ENCODE measurements at places on chromosomes 12 and 14.
A peak's percentile ranks its signal among the peaks of the same experiment; 100 is the strongest.

- DNase-seq: no peak
Measured at GRCh38 chr12:16008421-16008824, 97.3 kb downstream of the DERA start.

DNA sequence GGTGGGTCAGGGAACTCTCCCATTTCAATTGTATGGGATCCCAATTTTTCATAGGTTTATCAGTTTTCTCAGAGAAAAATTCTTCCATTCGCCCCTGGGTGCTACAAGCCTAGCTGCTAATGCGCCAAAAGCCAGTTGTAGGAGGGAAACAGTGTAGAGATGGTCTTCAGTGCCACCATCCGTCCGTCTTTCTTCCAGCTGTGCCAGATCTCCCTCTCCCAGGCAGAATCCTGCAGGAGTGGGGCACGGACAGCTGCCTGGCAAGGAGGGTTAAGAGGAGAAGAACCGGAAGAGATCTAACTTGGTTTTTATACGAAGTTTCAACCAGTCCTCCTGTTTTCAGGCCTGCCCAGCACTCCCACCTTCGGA lies 38.9 kb upstream of the FUT8 start:
- peak; percentile 14 for DNase-seq

GRCh38 chr12:89791286-89791685 lies 82.6 kb upstream of the ATP2B1 start:
- DNase-seq: no peak

GRCh38 chr12:50686976-50687375 lies 76.9 kb upstream of the ATF1 start:
- DNase-seq: no peak

DNA sequence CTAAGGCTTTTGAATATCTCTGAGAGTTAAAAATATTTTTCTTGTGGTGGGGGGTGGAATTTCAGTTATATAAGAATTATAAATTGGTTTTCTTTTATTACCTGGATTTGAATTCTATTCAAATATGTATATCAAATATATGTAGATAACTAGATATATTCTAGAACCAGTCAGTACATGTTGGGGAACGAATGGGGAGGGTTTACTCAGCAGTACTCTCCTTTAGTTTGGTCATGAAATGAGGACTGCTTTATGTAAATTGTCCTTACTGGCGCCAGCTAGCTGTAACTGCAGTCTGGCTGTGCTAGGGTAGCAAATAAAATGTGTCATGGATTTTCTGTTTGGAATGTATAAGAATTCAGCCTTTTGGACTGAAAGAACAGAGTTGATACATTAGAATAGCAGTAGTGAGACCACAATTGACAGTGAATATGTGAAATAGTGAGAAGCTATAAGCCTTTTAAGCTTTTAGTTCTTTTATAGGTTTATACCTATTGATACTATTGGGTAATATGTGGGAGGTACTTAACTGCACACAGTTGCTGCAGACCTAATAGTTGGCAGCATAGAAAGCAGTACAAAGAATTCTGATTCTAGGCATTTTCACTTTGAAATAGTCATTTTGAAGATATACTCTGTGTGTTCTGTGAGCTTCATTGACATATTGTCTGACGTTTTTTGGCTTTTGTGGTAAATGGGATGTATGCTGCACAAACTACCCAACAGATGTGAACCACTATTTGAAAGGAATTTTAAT lies 29.0 kb downstream of the ATF7IP start:
- DNase-seq: peak; percentile 89

DNA sequence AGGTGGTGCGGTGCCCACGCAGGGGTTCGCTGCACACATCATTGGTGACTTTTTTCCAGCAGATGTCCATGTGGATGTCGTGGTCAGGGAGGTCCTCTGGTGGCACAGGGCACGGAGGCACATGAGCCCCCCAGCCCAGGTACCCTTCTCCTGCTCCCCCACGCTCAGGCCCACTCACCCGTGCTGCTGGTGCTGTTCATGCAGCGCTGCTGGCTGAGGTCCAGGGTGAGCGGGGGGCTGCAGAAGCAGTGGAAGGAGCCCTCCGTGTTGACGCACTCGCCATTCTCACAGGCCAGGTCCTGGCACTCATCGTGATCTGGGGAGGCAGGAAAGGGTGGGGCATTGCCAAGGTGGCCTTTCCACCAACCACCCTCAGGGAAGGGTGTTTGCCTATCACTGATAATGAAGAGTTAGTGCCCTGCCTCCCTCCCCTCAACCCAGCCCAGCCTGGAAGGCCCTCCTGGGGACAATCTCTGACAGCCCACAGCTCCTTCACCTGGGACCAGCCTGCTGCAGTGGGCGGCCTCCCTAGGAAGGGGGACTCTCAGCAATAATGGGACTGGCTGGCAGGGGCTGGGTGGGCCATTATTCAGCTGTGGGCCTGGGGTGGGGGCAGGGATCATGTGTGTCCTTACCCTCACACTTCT lies 9.8 kb downstream of the ISCA2 start:
- no peak for DNase-seq

DNA sequence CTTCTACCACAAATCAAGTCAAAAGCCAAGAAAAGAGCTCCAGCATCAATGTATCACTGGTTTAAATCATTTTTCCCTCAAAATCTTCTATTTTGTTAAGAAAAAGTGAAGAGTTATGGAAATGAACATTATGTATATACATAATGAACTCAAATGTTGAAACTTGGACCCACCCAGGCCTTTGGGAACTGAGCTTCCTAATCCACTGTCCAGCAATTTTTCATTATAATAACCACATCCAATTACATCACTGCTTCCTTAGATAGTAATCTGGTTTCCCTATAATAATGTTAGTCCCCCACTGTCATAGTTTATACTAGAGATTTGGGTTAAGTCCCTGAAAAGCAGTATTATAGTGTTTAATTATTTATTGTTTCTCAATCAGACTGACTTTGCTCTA lies 170.9 kb downstream of the PIK3C2G start:
- DNase-seq: no peak

DNA sequence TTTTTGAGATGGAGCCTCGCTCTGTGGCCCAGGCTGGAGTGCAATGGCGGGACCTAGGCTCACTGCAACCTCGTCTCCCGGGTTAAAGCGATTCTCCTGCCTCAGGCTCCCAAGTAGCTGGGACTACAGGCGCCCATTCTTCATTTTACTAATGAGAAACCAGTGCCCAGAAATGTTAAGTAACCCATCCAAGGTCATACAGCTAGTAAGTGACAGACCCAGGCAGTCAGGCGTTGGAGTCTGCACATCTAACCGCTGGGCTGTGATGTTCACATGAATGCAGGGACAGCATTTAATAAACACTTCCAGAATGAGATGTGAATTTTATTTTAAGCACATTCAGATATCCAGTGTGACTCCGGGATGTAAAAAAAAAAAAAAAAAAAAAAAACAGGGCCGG lies 1.3 kb upstream of the TRIP11 start:
- no peak for DNase-seq

DNA sequence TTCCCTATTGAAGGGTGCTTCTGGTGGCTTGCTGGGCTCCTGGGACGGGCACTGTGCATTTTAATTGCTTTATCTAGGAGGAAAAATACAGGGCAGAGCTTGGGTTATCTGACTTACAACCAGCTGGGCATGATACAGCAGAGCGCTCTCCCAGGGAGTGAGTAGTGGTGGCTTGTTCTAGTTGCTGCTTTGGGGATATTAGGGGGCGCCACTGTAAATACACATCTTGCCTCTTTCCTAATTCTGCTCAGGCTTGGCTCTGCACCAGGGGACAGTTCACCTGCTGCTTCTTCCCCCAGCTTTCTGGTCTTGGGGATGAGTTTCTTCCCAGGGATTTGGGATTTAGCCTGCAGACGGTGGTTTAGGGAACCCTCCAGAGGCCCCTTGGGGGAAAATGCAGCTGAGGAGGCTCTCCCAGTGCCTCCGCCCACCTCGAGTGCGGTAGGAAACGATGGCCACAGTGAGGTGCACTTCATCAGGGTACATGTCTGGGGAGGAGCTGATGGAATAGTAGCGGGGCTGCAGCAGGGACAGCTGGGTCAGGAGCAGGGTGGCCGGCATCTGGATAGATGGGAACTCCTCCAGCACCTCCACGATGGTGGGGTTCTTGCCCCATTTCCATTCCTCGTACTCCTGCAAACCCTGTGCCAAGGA lies 36.9 kb upstream of the FBXO21 start:
- DNase-seq: no peak

DNA sequence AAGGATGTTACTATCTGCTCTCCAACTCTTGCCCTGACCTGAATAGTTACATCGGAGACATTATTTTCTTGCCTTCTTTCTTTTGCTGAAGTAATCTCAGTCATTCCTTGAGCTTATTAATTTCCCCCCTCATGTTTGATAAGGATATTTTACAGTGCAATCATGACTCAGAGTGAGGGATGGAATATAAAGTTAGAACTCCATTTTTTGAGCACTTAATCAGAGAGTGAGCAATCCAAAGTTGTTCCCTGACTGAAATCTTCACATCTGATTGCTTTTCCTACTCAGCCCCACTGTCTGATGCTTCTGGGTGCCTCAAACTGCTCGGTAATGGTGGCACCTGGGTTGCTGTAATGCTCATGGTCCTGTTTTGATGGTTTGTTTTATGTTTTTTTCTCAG lies 142.7 kb upstream of the SEL1L start:
- no peak for DNase-seq

- DNase-seq: no peak
Measured at GRCh38 chr12:27996761-27997160, 24.2 kb upstream of the PTHLH start.

DNA sequence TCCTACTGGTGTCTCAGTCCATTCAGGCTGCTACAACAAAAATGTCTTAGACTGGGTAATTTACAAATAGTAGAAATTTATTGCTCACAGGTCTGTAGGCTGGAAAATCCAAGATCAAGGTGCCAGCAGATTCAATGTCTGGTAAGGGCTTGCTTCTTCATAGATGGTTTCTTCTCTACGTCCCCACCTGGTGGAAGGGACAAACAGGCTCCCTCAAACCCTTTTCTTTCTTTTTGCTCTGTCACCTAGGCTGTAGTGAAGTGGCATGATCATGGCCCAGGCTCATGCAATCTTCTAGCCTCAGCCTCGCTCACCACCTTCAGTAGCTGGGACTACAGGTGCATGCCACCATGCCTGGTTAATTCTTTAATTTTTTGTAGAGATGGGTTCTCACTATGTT lies 106.8 kb upstream of the RPH3A start:
- no peak for DNase-seq

DNA sequence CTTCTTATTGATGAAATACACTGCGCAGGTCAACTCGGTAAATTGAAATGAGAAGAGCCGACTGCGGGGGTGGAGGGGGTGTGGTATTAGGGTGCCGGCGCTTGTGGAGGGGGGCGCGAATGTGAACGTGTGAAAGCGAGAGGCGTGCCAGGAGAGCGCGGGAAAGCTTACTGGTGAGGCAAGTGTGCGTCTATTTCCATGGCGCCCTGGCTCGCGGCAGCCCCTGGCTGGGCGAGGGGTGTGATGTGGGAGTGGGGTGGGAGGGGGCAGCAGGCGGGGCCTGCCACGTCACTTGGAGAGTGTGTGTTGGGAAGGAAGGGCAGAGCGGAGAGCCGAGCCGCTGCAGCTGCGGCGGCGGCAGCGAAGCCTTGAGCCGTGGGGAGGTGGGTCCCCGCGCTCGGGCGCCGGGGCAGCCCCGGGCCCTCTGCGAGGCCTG lies 88.8 kb downstream of the GALNT8 start:
- DNase-seq: peak; percentile 48

DNA sequence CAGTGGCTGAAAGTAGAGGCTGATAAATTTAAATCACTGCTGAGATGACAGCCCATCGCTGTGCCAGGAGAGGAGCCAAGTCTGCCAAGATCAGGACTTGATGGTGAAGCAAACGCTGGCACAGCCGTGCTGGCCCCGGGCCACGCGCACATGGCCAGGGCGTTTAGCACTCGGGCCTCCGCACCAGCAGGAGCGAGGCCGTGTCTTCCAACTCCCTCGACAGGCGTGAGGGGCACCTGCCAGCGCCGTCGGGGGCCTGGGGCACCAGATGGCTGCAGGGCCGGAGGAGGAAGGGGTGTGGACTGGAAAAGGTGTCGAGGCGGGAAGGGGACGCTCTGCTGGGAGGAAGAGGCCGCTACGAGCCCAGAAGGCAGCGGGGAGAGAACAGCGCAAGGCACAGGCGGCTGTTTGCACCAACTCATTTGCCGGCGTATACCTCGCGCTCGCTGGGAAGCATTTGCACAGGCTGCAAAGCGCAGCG lies 29.5 kb downstream of the RIMBP2 start:
- no peak for DNase-seq

- no peak for DNase-seq
Measured at GRCh38 chr14:38302034-38302433, 46.1 kb upstream of the CLEC14A start.

GRCh38 chr12:54935235-54935951 lies 49.2 kb downstream of the TESPA1 start:
- DNase-seq: peak; percentile 96

DNA sequence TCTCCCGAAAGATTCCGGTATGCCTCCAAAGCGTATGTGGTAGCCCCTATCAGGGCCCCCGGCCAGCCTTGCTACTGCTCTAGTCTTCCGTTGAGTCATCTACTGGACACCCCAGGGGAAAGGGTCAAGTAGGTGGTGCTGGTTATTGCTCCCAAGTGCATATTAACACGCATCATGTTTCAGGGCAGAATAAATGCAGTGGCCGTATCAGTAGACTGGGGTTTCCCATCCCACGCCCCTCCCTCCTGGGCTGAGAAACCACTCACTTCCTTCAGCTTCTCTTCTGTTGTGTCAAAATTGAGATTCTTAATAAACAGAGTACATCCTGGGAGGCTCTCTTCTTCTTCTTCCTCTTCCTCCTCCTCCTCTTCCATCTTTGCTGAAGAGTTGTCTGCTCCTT lies 39.3 kb downstream of the RBM19 start:
- DNase-seq: no peak

GRCh38 chr12:29738365-29738764 lies 45.4 kb downstream of the TMTC1 start:
- DNase-seq: no peak

GRCh38 chr12:40451661-40452060 lies 226.9 kb downstream of the LRRK2 start:
- no peak for DNase-seq

DNA sequence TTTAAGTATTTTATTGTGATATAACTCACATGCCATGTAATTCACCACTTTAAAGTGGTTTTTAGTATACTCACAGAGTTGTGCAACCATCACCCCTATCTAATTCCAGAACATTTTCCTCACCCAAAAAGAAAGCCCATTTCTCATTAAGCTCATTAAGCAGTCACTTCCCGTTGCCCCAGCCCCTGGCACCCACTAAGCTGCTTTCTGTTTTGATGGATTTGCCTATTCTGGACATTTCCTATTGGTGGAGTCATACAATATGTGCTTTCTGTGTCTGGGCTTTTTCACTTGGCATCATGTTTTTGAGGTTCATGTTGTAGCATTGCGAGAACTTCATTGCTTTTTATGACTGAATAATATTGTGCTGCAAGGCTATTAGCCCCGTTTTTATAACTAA lies 66.0 kb downstream of the ARL6IP4 start:
- DNase-seq: no peak

- peak; percentile 3 for DNase-seq
Measured at GRCh38 chr14:59897757-59898383, 22.1 kb upstream of the LRRC9 start.

- DNase-seq: peak; percentile 7
Measured at GRCh38 chr14:65986041-65986440, 500.1 kb upstream of the CCDC196 start.

GRCh38 chr14:21672116-21672515 lies 1.5 kb downstream of the OR4E1 start:
- DNase-seq: no peak
